ENCODE measurements at places on chromosomes 2 and 18. TPM values are rescaled to one million over a fixed set of nuclear protein-coding genes. Genes with fewer than 3 reads are reported as not detected.

Gene NGEF
- total RNA-seq: not detected

Gene ACVR2A
- 8.8 TPM for total RNA-seq

Gene RAD51AP2
- not detected for total RNA-seq

Gene GPR45
- not detected for total RNA-seq

Gene CROCC2
- 0.12 TPM for total RNA-seq

Gene SERPINB4
- total RNA-seq: not detected

Gene OSBPL6
- 4.1 TPM for total RNA-seq

Gene MC2R
- not detected for total RNA-seq

Gene ANKRD36C
- 22.4 TPM for total RNA-seq

Gene TAF1B
- 10.0 TPM for total RNA-seq

Gene UGT1A7
- total RNA-seq: not detected

Gene AMER3
- not detected for total RNA-seq

Gene DLX1
- not detected for total RNA-seq

Gene CCDC93
- 10.7 TPM for total RNA-seq

Gene FNDC4
- 30.8 TPM for total RNA-seq

Gene ANKRD30BL
- not detected for total RNA-seq

Data from cardiac ventricle fibroblast (primary cell).